ENCODE measurements at places on chromosomes 5 and 9. TPM values are rescaled to one million over a fixed set of nuclear protein-coding genes. Genes with fewer than 3 reads are reported as not detected.
A peak's percentile ranks its signal among the peaks of the same experiment; 100 is the strongest.

GRCh38 chr5:124087752-124088151, 575.8 kb downstream of the CSNK1G3 start:
- peak; percentile 9 for DNase-seq

DNA sequence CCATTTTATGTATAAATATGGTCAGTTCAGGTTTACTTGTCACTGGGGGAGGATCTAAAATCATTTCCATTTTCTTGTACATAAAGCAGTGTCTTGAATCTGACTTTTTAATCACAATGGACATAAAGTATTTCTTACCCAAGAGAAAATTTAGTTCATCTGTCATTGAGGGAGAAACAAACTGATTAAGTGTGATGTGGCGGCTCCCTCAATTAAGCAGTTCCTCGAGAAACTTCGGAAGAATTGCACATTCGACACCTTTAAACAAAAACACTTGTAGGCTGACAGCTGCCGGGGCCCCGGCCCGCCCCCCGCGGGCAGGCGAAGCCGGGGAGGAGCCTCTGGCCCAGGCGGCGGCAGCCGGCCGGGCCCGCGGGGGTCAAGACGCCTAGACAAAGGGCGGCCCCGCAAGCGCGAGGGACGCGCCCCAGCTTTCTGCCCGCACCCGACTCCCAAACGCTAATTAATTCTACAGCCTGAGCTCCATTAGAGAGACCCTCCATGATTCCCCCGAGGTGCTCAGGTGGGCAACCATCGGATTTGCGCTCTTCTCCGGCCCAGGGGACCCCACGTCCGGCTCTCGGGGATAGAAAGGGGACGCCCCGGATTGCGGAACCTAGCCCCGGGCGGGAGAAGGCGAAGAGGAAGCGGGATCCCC, 750 bp downstream of the TRIM36 start:
- peak; percentile 80 for DNase-seq

DNA sequence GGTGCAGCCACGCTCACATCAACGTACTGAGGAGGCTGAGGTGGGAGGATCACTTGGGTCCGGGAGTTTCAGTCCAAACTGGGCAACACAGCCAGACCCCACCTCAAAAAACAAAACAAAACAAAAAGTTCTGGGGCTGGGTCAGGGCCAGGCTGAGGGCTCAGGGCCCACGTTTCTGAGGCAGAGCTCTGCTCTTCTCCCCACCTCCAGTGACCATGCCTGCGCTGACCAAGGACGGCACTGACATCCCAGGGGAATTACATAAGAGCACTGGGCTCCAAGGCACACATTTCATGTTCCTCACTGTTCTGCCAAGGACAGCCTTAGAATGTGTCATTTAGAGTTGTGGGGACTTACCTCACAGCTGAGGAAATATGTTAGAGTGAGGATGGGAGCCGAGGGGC, 40.4 kb upstream of the TESK1 start:
- DNase-seq: no peak

GRCh38 chr9:116792271-116792670, 105.2 kb downstream of the TRIM32 start:
- DNase-seq: no peak

GRCh38 chr9:71003346-71003745, 118.1 kb downstream of the TRPM3 start:
- DNase-seq: no peak

The CDO1 gene
- 25.4 TPM for total RNA-seq

The CDH6 gene
- total RNA-seq: 1.4 TPM

GRCh38 chr5:157303667-157304327, 37.9 kb downstream of the CYFIP2 start:
- peak; percentile 84 for DNase-seq

DNA sequence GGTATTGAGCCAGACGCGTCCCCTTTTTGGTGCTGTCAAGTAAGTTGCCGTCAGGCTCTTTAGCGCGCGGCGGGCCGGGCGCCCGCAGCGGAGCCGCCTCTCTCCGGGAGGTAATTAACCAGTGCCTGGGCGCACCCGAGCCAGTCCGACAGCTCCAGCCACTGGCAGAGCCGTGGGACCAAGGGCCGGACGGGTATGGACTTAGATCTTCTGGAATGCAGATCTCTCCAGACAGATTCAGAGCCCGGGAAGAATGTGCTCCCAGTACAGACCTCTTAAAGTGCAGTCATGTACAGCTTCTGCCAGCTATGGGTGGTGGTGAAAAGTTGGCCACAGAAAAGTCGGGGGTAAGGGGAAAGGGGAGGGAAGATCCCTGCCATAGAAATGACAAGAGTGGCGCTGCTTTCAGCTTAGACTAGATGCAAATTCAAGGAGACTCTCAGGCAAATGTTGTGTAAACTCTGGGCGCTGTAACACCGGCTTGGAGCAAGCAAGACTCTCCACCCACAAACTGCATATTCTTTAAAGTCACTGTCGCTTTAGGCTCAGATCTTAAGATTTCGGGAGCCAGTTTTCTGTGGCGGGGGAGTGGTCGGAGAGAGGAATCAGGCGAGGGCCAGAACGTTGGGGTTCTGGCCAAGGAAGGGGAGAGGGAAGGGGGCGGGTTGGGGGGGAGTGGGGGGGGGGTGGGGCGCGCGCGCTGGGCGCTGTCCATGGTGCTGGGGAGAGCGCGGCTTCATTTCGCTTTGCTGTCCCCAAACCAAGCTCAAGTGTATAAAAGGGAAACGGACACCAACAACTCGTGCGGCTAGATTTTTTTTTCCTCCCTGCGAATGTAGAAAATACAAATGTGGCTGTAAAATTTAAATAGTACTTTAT, 29.2 kb downstream of the NR2F1 start:
- DNase-seq: peak; percentile 72

The LCN10 gene
- total RNA-seq: 2.8 TPM

GRCh38 chr5:94217216-94217615, 401.2 kb downstream of the KIAA0825 start:
- no peak for DNase-seq

- DNase-seq: no peak
These were observed 177.5 kb downstream of the GDNF start for GRCh38 chr5:37662362-37662761.

DNA sequence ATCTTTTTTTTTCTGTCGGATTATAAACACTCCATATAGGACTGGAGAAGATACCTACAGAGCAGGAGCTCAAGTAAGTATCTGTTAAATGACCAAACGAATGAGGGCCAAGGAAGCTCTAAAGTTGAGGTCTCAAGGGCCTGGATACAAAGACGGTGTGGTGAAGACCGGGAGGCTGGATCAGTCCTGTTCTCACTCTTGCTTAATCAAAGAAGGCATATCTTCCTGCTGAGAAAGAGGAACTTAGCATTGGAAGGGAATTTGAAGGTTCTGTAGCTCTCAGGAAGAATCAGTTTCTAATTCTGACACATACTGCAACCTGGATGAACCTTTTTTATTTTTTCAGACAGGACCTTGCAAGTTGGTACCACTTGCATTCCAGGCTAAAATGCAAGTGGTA, 28.3 kb upstream of the PAX5 start:
- no peak for DNase-seq

The DMRT3 gene
- total RNA-seq: not detected

GRCh38 chr9:85151741-85152140, 482.2 kb downstream of the NTRK2 start:
- DNase-seq: no peak

The CDHR2 gene
- 0.43 TPM for total RNA-seq

The RNF20 gene
- total RNA-seq: 65.2 TPM

GRCh38 chr9:79264041-79264440, 307.7 kb upstream of the TLE4 start:
- no peak for DNase-seq

The CD72 gene
- 4.5 TPM for total RNA-seq

GRCh38 chr9:128683340-128684064, 5.5 kb upstream of the SET start:
- DNase-seq: peak; percentile 92

DNA sequence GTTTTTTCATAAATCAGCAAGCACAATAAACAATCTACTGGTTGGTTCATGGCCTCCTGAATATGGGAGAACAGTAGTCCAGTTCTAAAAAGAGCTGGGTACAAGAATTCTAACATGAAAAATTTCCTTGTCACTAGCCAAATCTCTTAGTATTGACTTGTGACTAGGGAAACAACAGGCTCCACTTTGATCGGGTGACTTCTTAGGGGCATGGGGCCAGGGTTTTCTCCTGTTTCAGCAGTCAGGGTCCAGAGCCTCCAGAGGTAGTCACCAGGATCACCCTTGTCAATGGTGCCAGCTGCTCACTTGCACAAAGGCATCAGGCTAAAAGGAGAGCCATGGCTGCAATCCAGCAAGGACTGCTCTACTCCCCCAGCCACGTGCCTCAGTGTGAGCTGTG, 38.1 kb downstream of the LPAR1 start:
- DNase-seq: no peak

The SAXO1 gene
- not detected for total RNA-seq

The FBXL7 gene
- 17.8 TPM for total RNA-seq

The PCDHB7 gene
- total RNA-seq: 0.19 TPM

- no peak for DNase-seq
These were observed 434.0 kb downstream of the GADD45G start for GRCh38 chr9:90038763-90039162.

The CD74 gene
- total RNA-seq: 48.6 TPM

- no peak for DNase-seq
These were observed 86.6 kb upstream of the SLC25A48 start for GRCh38 chr5:135747824-135748223.

DNA sequence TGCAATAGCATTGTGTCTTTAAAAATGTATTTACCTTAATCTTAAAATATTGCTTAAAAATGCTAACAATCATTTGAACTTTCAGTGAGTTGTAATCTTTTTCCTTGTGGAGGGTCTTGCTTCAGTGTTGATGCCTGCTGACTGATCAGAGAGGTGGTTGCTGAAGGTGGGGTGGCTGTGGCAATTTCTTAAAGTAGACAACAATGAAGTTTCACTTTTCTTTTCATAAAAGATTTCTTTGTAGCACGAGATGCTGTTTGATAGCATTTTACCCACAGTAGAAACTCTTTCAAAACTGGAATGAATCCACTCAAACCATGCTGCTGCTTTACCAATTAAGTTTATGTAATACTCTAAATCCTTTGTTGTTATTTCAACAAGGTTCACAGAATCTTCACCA, 50.8 kb downstream of the NR3C1 start:
- no peak for DNase-seq

The SMIM33 gene
- not detected for total RNA-seq

- no peak for DNase-seq
These were observed 165.0 kb upstream of the ERCC6L2 start for GRCh38 chr9:95710446-95710845.

GRCh38 chr5:169893571-169893970, 86.7 kb downstream of the INSYN2B start:
- no peak for DNase-seq

DNA sequence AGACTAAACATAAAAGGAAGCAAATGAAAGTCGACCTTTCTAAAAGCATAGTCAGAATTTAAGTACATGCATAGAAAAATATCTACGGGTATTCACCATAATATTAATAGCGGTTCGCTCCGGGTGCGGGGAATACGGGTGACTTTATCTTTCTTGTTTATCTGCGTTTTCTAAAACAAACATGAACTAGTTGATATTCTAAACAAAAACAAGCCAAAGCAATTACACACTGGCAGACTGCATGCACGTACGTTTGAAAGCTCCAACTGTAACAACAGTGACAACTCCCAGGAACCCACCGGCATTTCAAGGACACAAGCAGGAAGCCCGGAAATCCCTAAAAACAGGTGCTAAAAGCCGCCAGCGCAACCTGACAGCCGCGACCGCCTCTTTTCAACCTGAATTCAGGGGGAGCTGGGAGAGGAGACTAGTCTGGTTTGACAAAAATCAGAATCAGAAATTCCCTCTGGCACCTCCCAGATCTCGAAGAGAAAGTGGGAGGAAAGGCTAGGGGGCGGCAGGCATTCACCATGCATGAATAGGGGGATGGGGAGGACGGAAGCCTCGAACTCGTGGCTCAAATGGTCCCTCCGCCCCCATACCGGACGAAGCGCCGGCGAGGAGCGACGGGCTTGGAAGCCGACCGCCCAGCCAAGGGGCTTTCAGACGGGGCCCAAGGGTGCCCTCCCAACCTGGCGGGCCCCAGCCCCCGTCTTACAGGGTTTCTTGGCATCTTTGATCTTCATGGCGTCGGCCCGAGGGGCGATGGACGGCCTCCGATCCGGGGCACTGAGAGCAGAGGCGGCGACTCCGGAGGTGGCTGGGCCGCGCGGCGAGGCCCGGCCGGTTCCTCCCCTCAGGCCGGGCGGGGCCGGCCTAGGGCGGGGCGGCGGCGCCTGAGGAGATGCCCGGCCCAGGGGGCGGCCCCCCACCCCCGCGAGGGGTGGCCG, at the start of gene PANK3:
Gene PANK3 (minus strand): TSS at position 831 of the 950 bp plus-strand sequence. CDS start 85 bp downstream, at position 746.
- peak; percentile 80 for DNase-seq

GRCh38 chr9:100579665-100580064, 1.8 kb downstream of the CAVIN4 start:
- DNase-seq: no peak

DNA sequence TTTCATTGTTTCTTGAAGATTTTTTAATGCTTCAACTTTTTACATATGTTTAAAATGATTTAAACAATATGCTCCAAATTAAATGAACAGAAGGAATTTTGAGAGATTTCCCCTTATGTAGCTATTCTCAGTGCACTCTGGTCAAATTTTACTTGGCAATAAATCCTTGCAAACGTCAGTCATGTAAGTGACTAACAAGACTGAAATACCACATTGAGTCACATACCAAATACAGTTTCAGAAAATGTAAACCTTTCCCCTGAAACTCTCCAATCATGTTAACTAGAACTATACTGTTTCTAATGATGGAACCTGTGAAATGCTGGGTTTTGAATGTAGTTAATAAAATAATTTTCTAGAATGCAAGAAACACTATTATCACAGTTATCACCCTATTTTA, 29.6 kb downstream of the SAR1B start:
- no peak for DNase-seq

All from H1 (cell line).